ENCODE measurements at places on chromosomes 1 and 21.
A peak's percentile ranks its signal among the peaks of the same experiment; 100 is the strongest.

GRCh38 chr21:44433791-44434567, 21.3 kb upstream of the LRRC3 start:
- DNase-seq, result no peak

DNA sequence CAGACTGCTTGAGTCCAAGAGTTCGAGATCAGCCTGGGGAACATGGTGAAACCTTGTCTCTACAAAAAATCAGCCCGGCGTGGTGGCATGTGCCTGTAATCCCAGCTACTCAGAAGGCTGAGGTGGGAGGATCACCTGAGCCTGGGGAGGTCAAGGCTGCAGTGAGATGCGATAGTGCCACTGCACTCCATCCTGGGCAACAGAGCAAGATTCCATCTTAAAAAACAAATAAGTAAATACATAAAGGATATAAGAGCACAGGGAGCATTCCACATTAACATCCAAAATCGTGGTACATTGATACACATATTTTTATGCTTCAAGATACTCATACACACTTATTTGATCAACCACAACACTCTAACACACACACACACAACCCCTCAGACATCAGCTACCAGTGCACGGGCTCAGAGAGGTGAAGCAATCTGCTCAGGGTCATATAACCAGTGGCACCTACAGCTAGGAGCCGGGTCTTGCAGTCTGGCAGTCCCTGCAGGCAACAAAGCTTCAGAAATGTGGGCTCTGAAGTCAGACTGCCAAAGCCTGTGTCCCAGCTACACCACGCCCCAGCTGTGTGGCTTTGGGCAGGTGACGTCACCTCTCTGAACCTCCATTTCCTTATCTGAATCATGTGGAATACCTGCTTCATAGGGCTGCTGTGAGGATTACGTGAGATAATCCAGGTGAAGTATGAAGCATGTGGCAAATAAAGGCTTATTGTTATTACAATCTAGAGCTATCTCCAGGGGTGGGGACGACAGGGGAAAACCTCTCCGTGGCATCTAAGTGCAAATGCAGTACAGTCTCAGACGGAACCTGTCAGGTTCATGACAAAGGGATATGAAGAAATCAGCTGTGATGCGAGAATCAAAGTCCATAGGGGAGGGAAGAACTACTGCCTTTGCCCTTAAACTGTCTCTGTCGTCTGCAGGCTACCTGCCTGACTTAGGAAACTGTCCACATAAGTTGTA, 4.8 kb upstream of the CRYBG2 start:
- no peak for DNase-seq

- no peak for DNase-seq
Measured at GRCh38 chr1:67764633-67765032, 68.6 kb downstream of the GNG12 start.

DNA sequence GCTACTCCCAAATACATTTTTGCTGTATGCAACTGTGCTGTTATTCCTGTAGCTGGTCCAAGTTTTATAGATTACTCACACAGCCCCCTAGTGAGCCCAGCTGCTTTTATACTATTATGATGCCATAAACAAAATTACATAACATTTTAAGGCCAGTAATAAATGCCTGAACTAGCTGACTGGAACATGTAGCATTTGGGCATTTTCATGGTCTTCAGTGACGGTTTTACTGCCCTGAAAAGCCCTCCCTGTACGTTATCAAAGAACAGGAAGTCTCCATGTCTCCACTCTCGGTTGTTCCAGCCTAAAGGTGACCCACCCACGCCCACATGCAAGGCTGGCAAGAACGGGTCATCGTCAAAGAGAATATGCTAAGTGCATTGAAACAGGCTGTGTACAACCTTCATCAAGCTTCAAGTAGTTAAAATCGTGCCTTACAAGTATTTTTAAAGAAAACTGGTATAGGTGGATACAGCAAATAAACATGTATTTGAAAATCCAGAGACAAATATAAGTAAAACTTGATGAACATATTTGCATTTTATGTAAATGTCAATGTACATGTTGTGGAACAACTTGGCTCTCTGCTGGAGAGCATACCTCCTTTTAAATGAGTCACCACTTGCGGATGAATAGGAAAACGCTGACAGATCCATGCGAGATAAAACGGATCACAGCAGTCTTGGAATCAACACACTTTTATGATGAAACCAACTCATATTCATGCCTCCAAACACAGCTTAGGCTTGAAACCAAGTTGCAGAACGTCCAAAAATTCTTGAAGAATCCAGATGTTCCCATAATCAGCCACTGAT, 520.5 kb downstream of the SMYD3 start:
- DNase-seq, result no peak

GRCh38 chr21:17119466-17120297, 393.2 kb upstream of the CXADR start:
- no peak for DNase-seq

GRCh38 chr1:37477198-37477931, 3.0 kb downstream of the ZC3H12A start:
- no peak for DNase-seq

DNA sequence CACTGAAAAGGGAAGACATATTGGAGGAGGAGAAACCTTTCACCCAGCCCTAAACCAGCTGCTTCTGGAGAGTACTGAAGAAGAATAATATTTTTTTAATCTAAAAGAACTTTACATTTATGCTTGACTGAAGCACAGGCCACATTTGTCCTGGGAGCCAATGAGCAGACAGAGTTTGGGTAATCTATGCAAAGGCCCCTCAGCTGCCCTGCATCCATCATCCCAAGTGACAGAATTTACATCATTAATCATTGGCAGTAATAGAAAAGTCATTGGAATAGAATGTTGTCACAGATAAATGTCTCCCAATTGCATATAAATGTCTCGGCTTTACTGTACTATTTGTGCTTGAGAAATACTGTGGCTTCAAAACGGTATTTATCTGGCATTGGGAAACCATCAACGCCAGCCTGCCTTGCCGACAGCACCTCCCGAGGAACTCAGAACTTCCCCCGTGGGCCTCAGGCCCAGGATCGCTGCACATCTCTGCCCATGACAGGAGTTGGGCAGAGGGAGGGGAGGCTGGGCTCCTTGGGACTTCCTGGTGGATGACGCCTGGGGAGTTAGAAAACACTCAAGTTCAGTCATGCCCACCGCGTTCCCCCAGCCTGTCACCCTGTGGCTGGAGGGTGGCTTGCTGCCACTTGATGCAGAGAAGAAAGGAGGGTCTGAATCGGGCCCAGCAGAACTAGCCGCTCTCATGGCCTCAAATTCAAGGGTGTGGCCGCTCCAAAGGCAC, 133.1 kb downstream of the CAMTA1 start:
- no peak for DNase-seq

DNA sequence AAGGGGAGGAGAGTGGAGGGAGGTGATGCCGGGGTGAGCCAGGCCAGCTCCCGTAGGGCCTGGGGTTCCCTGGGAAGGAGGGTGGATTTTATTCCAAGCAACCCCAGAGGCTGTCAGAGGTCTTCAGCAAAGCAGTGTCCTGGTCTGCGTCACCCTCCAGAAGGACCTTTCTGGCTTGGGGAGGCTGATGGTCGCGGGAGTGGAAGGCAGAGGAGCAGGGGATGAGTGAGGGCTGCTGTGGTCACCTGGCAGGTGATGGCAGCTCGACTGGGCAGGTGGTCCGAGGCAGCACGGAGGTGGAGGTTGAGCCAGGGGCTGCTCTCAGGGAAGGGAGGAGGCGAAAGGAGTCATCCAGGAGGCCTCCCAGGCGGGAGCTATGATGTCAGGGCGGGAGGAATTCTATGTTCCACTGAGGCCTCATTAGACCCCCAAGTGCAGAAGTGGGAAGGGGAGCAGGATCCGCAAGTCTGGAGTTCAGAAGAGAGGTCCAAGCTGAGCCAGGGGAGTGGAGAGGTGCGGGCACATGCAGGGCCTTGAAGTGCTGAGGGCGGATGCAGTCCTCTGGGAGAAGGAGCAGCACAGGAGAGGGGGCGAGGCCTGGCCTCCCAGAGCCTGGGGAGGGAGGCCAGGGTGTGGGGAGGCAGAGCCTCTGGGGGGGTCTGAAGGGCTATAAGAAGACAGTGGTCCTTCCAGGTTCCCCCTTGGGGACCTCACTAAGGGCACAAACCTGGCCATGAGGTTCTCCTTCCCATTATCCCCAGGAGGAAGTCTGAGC, 33.3 kb downstream of the BMP8A start:
- DNase-seq, result no peak

GRCh38 chr1:152001631-152002584, 8.2 kb upstream of the S100A10 start:
- peak; percentile 57 for DNase-seq

DNA sequence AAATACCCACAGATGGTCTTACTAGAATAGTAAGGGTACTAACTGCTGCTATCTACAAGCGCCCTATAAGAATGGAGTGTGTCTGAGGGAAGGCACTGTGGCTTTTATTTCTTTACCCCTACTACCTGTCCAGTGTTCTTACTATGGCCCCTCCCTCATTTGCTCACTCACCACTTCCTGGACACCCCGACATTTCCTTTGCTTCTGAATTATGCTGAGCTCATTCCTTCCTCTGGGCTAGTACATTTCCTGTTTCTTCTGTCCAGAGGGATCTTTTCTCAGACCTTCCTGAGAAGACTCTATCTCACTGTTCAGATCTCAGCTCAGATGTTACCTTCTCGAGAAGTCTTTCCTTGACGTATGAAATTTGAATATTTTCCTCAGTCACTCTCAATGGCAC, 192.1 kb upstream of the DAB1 start:
- DNase-seq, result no peak

- DNase-seq, result no peak
Measured at GRCh38 chr1:55329808-55330432, 114.8 kb upstream of the USP24 start.

DNA sequence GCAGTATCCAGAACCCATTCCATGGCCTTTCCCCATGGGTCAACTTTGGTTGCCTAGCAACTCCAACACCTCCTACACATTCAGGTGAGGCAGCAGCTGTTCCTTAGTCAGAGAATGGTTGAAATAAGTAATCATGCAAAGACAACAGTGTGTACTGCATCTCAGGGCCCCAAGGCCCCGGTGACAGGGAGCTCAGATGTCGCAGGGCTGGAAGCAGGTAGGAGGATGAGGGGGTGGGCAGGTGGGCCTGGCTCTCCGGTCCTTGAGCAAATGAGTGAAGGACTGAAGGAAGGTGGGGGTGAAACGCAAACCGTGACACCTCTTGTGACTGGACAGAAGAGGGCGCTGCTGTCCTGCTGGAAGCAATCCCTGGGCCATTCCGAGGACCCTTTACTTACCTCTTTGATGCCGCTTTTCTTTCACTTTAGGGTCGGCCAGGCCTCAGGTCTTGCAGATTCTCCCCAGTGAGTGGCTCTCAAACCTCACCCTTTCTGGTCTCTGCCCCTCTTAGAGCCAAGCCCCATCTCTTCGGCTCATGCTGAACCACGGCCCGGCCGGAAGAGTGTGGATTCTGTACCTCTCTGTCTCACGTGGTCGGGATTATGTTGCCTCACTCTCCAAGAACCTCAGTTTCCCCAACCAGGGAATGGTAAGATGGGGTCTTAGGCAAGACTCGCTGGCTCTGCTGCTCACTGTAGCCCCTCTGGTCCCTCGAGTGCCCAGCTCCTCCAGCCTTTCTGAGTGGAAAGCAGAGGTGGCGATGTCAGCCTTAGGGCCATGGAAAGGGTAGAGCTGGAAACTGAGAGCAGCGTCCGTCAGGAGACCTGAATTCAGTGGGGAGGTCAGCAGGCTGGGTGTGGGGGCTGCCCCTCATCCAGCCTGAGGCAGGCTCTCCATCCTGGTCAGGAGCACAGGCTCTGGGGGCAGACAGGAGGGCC, 5.6 kb upstream of the KCNA10 start:
- peak; percentile 68 for DNase-seq

DNA sequence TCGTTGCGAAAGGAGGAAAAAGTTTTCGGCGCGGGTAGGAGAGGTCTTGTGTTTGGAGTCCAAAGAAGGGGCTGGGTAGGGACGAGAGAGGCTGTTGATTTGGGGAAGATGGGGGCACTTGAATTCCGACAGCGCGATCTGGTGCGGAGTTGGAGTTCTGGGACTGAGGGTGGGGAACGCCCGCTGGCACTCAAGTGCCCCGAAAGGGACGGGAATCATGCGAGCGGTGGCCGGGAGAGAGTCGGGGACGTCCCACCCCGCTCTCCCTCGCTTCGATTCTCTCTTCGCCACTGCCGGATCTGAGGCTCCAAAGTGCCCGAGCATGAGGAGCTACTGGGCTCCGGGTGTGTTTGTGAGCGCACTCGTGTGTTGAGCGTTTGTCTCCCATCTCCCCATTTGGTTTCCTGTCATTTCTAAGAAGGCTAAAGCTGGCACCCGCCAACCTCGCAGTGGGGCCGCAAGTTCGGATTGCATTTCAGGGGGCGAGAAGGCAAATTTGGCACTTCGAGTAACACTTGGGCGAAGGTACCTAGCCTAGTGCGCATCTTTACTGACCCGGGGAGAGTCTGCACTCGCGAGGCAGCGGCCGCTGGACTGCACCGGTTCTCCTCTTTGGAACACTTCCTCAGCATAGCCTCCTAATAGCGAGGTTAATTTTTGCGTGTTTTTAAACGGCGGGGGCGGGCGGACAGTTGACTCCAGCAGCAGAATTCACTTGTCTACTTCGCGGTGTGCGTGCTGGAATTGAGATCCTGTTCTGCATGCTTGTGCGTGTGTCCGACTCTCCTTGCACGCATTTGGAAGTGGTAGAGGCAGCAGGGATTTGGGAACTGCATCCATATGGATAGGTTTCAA, 1.2 kb downstream of the CHRM3 start:
- no peak for DNase-seq

GRCh38 chr1:152426731-152427130, 12.7 kb upstream of the CRNN start:
- no peak for DNase-seq

- DNase-seq, result no peak
Measured at GRCh38 chr21:39675590-39675989, 62.9 kb downstream of the B3GALT5 start.

- DNase-seq, result no peak
Measured at GRCh38 chr21:45582128-45582527, 39.9 kb upstream of the SLC19A1 start.

- no peak for DNase-seq
Measured at GRCh38 chr1:241507189-241507863, 12.2 kb downstream of the FH start.

GRCh38 chr1:226984521-226985238, 44.6 kb downstream of the COQ8A start:
- no peak for DNase-seq

GRCh38 chr1:112444269-112444668, 48.3 kb downstream of the CTTNBP2NL start:
- no peak for DNase-seq

- no peak for DNase-seq
Measured at GRCh38 chr1:172827841-172828240, 168.9 kb downstream of the FASLG start.

DNA sequence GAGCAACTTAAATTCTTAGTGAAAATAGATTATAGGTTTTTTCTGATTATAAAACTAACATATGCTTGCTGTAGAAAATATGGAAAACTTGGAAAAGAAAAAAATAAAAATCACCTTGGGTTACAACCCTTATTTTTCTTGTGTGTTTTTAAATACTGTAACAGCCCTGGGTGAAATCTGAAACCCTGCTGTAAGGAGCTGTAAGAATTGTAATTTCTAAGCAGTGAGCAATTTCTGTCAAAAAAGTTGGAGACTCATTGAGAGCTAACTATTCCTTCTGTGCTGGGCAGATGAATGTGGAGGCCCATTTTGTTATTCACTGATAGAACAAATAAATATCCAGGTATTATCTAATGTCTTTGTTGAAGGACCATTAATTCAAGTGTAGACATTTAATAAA, 42.6 kb downstream of the ADCY10 start:
- DNase-seq, result no peak

- DNase-seq, result no peak
Measured at GRCh38 chr1:192527950-192528349, 47.6 kb upstream of the RGS1 start.

- DNase-seq, result peak; percentile 52
Measured at GRCh38 chr1:109689844-109690405, 2.3 kb downstream of the GSTM1 start.

GRCh38 chr1:24020025-24020424, 39.9 kb upstream of the SRSF10 start:
- no peak for DNase-seq
